Thoracic aorta (tissue), 2 donors: ENCODE measurements at places on chromosomes 2 and 18. TPM values are rescaled to one million over a fixed set of nuclear protein-coding genes. Genes with fewer than 3 reads are reported as not detected.

Gene IL36B
- not detected for total RNA-seq

Gene CXCR4
- 26.3 TPM for total RNA-seq

Gene CSRNP3
- 1.8 TPM for total RNA-seq

Gene COA5
- 29.8 TPM for total RNA-seq

Gene EGR4
- not detected for total RNA-seq

Gene GALNT5
- total RNA-seq: 3.7 TPM

Gene SETBP1
- total RNA-seq: 39.3 TPM

Gene ASB18
- not detected for total RNA-seq

Gene GREB1L
- 20.0 TPM for total RNA-seq

GRCh38 chr2:22198381-22199283 lies 1074.9 kb downstream of the TDRD15 start:
- DNase-seq: no peak

DNA sequence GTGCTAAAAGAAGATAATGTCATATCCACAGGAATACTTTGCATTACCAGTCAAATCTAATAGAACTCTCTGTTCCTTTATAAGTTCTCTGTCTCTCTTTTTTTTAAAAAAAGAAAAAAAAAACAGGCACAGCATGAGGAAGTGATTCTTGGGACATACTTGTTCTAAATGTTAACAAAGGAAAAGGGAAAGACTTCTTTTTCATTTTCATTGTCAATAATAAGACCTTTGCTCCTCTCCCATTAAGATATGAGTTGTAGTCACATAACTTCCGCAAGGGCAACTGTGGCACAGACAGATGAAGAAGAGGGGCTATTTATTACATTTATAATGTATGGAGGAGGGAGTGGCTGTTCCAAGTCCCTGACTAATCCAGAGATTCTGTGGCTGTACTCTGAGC lies 4.7 kb downstream of the CD302 start:
- no peak for DNase-seq

DNA sequence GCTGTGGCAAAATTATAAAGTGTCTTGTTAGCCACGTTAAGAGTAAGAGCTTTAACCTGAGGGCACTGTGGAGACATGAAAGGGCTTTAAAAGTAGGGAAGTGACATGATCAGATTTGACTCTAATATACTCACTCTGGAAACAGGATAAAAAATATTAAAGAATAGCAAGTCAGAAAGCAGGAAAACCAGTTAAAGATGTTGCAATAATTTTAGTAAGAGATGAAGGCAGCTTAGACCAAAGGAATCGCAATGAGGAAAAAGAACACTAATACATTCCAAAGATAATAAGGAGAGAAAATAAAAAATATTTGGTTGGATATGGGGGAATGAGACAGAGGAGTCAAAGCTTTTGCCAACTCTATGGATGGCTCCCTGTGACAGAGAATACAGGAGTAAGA lies 183.8 kb downstream of the DYM start:
- DNase-seq: no peak

- DNase-seq: no peak
Observed at GRCh38 chr2:229231328-229231868, 39.7 kb downstream of the PID1 start.

DNA sequence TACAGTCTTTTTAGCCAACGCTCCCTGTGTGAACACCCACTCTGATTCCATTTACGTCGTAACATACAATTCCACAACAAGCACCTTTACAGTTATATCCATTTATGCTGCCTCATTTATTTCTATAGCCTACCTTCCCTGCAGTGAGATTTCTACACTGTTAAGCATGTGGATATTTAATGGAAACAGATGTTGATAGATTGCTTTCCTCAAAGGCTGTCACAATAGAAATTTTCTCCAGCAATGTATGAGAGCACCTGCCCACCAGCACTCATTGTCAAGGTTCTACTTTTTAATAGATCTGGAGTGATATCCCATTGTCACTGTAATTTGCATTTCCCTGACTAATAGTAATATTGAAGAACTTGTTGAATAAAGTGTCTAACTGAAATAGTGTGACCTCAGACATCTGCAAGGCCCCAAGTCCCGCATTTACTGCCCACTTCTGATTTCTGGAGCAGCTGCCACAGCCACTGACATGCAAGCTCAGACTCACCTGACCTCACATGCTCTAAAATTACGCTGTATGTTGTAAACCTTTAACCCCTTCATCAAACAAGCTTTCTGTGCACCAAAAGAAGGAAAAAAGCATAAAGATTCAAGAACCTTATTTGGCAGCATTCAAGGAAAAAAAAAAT lies 295.1 kb downstream of the CNTNAP5 start:
- no peak for DNase-seq

- no peak for DNase-seq
Observed at GRCh38 chr18:23301972-23302371, 151.1 kb upstream of the RIOK3 start.

GRCh38 chr2:113073325-113073834 lies 5.6 kb downstream of the IL1F10 start:
- no peak for DNase-seq
